Aorta (tissue), 5 donors: ENCODE measurements at places on chromosomes 3 and 15. TPM values are rescaled to one million over a fixed set of nuclear protein-coding genes. Genes with fewer than 3 reads are reported as not detected.

GRCh38 chr3:17052363-17052762 lies 167.6 kb downstream of the PLCL2 start:
- peaks cover 1% of the 10 kb centered on the region for H3K36me3 ChIP-seq
- no peaks in the 10 kb centered on the region for H3K4me1 ChIP-seq
- H3K27ac ChIP-seq: no peak overlapping the region
- DNase-seq: no peak
- H3K4me3 ChIP-seq: no peak overlapping the region

DNA sequence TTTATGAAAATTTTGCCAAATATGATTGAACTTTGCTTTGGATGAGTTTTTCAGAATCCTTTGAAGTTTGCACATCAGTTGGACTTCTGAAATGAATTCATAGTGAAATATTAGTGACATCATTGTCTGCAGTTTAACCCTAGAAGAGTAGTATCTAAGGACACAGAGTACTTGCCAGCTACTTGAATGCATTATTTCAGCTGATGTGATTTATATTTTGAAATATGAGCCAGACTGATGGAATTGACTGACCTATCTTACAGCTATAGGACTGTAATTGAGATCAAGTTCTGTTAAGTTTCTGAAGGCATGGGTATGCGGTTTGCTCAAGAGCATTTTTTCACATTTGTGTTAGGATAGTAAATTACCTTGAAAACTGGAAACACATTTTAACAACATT lies 51.2 kb downstream of the LYSMD4 start:
- H3K27ac ChIP-seq: no peak overlapping the region
- H3K4me3 ChIP-seq: no peak overlapping the region
- H3K27me3 ChIP-seq: no peaks in the 10 kb centered on the region
- no peak for DNase-seq
- no peaks in the 10 kb centered on the region for H3K4me1 ChIP-seq

GRCh38 chr3:120828796-120829195 lies 79.2 kb upstream of the STXBP5L start:
- no peak overlapping the region for H3K4me3 ChIP-seq
- H3K36me3 ChIP-seq: no peaks in the 10 kb centered on the region
- H3K4me1 ChIP-seq: no peaks in the 10 kb centered on the region
- no peaks in the 10 kb centered on the region for H3K27me3 ChIP-seq
- H3K27ac ChIP-seq: no peak overlapping the region

DNA sequence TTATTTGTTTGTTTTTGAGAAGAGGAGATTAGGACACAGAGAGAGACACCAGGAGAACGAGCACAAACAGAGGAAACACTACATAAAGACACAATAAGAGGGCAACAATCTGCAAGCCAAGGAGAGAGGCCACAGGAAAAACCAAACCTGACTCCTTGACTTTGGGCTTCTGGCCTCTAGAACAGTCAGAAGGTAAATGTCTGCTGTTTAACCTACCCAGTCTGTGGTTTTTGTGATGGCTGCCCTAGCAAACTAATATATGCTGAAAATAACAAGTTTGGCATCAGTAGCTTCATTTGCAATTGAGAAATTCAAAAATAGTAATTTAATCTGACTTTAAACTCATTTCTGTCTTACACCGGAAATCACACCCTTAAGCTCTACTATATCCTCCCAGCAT lies 110.2 kb downstream of the P3H2 start:
- H3K4me3 ChIP-seq: no peak overlapping the region
- H3K27ac ChIP-seq: no peak overlapping the region
- H3K27me3 ChIP-seq: no peaks in the 10 kb centered on the region
- DNase-seq: no peak
- H3K4me1 ChIP-seq: no peaks in the 10 kb centered on the region

- H3K36me3 ChIP-seq: no peaks in the 10 kb centered on the region
- DNase-seq: no peak
- no peak overlapping the region for H3K4me3 ChIP-seq
- no peak overlapping the region for H3K27ac ChIP-seq
- H3K27me3 ChIP-seq: no peaks in the 10 kb centered on the region
- no peaks in the 10 kb centered on the region for H3K4me1 ChIP-seq
Measured at GRCh38 chr15:88849376-88850072, 45.8 kb downstream of the HAPLN3 start.

DNA sequence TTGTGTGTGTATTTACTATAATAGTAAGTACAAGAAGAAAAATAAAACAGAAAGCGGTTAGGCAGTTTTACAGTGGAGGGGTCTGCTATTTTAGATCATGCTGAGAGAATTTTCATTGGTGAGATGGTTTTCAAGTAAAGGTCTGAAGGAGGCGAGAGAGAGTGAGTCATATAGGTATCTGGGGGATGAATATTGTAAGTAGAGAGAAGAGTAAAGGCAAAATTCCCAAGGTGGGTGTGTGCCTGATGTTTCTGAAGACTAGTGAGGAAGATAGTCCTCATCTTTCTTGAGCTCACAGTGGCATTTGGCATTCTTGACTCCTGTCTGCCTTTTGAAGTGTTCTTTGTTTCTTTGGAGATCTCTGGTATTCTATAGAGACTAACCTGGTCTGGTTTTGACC lies 38.6 kb downstream of the CRYBG3 start:
- H3K36me3 ChIP-seq: no peaks in the 10 kb centered on the region
- no peak for DNase-seq
- H3K27ac ChIP-seq: no peak overlapping the region
- no peaks in the 10 kb centered on the region for H3K27me3 ChIP-seq
- no peak overlapping the region for H3K4me3 ChIP-seq
- no peaks in the 10 kb centered on the region for H3K4me1 ChIP-seq

Gene ACAD11
- total RNA-seq: 31.9 TPM

Gene ITIH1
- not detected for total RNA-seq
